NCI-H2171 (cell line): ENCODE measurements at places on chromosomes 16 and 17.

DNA sequence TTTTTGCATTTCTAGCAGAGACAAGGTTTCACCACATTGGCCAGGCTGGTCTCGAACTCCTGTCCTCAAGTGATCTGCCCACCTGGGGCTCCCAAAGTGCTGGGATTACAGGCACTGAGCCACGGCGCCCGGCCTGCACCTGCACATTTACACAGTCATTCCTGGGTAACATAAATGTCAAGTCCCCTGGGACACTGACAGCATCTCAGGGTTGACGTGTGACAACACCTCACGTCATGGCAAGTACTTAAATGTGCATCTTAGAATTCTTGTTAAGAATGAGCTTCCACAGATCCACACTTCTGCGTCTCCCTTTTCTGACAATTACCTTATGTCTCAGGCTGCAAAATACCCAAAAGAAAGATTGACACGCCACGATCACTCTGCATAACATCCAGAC lies 80.5 kb downstream of the ABR start:
- DNase-seq = no peak

DNA sequence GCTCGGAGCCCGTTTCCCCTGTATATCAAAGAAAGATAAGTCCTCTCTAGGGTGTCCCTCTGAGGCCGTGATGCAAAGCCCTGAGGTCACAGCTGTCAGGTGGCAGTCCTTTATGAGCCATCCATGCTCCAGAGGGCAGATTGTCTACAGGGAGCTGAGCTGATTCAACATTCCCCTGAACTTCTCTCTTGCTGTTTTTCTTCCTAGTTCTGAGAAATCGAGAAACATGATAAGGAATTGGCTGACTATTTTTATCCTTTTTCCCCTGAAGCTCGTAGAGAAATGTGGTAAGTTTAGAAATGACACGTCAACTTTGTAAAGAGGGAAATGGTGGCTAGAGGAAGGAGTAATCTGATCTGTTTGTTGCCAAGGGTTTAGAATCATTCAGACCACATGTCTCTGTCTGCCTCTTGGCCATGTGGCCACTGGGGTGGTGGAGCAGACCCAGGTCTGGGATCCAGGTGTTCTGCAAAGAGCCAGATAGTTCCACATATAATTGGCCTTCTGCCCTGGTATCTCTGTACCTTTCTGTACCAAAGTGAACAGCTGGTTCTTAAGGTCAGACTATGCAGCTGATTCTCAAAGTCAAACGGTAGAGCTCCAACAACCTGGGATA lies 3.5 kb downstream of the CTNS start:
- no peak for DNase-seq

DNA sequence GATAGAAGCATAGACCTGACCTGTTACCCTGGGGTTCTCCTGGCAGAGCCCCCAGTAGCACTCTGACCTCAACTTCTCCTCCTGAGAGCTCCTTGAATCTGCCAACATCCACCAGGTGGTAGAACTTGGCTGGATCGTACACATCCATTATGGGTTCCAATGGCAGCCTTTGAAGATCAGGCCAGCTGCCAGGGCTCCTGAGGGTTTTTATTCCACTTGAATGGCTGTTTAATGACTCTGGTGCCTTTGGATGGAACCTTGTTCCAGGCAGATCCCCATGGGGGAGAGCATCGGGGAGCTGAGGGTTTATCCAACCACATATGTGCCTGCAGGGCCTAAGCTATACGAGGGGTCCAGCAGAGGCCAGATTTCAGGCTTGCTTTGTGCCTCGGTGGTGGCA lies 47.1 kb upstream of the CLEC19A start:
- DNase-seq = peak; percentile 78

DNA sequence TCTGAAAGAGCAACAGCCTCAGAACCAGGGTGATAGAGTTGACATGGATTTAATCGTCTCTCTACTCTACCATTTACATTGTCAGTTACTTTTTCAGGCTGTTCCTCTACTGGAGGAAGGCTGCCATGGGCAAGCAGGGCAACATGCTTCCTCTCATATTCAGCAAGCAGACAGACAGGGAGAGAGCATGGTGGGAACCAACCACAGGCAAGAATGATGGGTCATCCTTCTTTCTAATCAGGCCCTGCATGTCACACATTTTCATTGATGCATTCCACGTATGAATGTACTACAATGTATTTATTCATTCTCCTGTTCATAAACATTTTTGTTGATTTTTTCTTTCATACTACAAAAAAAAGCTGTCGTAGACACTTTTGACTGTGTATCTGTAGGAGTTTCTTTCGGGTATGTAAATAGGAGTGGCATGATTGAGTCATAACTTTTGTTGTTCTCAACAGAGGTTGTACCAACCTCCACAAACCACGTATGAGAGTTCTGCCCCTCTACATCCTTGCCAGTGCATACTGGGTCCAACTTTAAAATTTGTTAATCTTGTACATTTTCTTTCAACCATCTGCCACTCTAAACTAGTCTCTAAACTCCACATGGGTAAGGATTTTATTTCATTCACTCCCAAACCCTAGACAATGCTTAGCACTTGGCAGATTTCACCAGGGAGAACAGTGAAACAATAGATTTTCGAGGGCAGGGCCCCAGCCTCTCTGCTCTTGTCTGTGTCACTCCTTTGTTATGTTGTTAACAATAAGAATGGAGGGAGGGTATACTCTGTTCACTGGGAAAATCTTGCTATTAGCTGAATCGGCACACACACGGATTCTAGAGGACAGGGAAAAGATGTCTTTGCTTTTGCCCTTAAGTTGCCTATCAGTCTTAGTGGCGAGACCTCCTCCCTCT lies 58.7 kb downstream of the CMC2 start:
- no peak for DNase-seq

DNA sequence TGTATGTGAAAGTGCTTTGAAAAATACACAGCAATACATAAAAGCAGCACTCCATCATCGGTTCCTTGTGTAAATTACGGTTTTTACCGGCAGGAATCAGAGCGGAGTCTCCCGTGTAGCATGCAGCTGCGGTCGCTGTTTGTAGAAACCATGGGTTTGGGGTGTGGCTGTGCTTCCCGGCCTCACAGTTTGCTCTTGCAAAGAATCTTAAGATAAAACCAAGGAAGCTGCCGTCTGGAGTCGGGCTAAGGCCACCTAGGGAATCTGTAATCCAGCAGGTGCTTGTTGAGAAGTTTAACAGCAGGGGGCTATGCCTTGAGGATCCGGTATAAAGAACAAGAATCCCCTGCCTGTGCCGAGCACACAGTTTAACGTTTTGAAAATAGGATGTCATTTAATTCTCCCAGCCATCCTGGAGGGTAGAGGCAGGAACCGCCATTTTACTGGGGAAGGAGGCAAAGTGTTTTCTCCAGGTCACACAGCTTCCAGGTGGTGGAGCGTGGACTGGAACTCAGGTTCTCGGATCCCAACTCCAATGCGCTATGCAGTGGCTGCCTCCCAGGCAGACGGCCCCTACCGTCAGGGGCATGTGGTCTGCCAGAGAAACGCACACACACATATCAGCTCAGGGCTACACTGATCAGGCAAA lies 6.0 kb upstream of the TLCD3A start:
- DNase-seq = no peak

DNA sequence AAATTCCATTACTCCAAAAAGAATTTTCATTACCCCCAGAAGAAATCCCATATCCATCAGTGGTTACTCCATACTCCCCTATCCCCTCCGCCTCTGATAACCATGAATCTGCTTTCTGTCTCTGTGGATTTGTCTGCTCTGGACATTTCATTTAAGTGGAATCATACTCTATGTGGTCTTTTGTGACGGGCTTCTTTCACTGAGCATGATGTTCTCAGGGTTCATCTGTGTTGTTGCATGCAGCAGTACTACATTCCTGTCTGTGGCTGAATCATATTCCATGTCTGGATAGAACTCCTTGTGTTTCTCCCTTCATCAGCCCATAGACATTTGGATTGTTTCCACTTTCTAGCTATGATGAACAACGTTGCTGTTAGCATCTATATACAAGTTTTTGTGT lies 59.5 kb upstream of the IRX3 start:
- DNase-seq = no peak

DNA sequence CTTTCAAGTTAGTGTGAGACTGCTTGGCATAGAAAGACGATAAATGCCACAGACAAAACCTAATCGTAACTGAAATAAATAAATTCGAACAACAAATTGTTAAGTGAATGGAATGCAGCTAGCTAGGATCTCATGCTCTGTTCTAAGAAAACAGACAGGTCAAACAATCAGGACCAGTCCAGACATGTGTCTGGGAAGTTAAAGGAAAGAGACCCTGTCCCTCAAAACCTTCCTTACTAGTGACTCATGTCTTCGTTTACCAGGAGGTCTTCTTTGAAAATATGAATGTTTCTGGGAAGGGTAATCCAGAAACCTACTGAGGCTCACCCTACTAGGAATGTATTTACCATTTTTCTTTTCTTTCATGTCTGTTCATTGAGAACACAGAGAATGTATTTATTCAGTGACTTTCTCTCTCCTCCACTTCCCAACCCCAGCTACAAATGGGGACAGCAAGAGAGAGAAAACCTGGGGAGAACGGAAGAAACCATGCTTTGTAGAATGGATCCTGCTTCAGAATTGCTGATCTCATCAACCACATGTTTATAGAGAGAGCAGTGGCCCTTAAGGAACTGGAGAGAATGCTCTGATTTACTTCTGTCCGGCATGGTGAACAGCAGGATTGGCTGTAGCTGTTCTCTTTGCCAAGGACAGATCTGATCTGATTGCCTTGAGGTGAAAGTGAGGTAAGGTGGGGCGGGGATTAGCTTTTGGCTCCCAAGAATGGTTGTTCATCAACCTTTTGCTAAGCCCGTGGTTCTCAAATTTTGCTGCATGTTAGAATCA lies 39.4 kb upstream of the DHX8 start:
- DNase-seq = no peak

DNA sequence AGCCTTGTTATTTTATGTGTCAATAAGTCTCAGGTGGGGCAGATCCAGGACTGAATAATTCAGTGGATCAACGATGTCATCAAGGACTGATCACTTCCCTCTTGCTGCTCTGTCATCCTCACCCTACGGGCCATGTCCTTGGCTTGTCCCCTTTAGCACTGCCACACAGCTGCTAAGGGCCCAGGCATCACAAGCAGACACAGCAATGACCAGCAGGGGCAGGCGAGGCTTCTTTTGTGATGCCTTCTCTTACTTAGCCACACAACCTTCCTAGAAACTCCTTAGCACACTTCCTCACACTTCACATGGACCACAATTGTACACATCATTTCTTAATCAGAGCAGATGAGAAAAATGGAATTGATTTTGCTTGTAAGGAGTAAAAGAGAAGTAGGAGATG lies 356.3 kb upstream of the SOX9 start:
- no peak for DNase-seq

GRCh38 chr16:10297341-10298006 lies 88.4 kb upstream of the ATF7IP2 start:
- DNase-seq = no peak

GRCh38 chr16:14606102-14606501 lies 24.0 kb downstream of the PARN start:
- no peak for DNase-seq

DNA sequence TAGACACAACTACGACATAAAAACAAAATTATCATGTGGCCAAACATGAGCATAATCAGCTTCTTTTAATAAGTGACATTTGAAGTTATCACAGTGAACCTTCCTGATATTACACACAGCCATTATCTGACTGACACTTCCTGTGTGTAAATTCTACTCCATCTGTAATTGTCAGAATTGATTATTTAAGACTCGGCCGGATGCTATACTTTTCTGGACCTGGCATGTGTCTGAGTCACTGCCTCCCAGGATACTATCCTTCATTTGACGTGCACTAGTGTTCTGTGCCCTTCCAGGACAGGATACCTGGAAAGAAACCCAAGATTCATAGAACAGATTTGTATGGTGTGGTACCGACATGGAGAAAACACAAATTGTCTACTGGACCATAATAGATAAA lies 242.0 kb downstream of the HS3ST3A1 start:
- no peak for DNase-seq

GRCh38 chr16:30184096-30184890 lies 891 bp downstream of the CORO1A start:
- peak; percentile 9 for DNase-seq

- no peak for DNase-seq
Observed at GRCh38 chr16:57618296-57619132, 9.9 kb upstream of the ADGRG1 start.

GRCh38 chr17:38674014-38674748 lies 576 bp downstream of the EPOP start:
- DNase-seq = no peak

DNA sequence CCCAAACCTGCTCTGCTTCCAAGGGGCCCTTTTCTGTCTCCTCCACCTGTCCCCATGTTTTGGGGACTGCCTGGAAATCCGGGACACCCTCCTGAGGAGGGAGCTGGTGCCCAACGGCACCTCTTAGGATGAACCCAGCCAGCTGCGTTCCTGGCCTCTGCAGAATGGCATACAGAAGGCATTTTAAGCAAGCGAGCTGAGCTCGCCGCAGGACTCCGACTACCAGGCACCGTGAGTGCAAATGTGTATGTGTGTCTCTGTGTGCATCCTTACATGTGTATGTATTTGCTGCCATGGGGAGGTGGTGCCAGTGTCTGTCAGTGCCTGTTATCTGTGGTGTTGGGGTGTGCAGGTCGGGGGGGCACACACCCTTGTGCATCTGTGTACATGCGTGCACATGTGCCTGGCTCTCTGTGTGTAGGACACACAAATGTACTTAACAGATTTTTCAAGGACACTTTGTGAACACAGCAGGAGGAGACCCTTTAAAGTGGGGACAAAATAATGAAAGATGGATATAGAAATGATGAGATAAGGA lies 39.3 kb downstream of the ABAT start:
- no peak for DNase-seq

GRCh38 chr16:15418206-15418605 lies 16.2 kb upstream of the BMERB1 start:
- no peak for DNase-seq

GRCh38 chr17:36493956-36494355 lies 7.5 kb downstream of the ZNHIT3 start:
- DNase-seq = no peak
